Muscle of back (tissue), 13 donors: ENCODE measurements at places on chromosomes 16 and 17.

- peak; percentile 93 for DNase-seq
These were observed 4.8 kb upstream of the ARL4D start for GRCh38 chr17:43393944-43394482.

- DNase-seq: peak; percentile 71
These were observed 13.2 kb upstream of the AURKB start for GRCh38 chr17:8223356-8224126.

DNA sequence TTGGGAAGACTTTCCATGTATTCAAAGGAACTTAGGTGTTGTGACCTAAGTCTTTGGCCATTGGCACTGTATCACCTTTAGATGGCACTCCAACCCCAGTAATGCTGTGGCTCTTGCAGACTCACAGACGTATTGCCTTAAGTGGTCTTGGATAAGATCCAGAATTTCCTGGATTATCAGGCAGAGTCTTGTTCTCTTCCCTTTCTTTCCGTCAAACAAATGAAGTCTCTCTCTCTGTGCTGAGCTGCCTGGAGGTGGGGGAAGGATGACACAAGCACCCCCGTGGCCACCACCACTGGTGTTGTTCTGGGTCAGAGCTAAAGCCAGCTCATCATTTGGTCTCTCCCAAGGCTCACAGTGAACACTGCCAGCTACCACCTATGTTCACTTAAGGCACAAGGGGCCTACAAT is 789.9 kb upstream of the KIF2B start:
- DNase-seq: peak; percentile 34

GRCh38 chr17:62965174-62965685 is 805 bp upstream of the TANC2 start:
- DNase-seq: no peak

GRCh38 chr17:45223539-45224528 is 2.1 kb downstream of the FMNL1 start:
- no peak for DNase-seq

DNA sequence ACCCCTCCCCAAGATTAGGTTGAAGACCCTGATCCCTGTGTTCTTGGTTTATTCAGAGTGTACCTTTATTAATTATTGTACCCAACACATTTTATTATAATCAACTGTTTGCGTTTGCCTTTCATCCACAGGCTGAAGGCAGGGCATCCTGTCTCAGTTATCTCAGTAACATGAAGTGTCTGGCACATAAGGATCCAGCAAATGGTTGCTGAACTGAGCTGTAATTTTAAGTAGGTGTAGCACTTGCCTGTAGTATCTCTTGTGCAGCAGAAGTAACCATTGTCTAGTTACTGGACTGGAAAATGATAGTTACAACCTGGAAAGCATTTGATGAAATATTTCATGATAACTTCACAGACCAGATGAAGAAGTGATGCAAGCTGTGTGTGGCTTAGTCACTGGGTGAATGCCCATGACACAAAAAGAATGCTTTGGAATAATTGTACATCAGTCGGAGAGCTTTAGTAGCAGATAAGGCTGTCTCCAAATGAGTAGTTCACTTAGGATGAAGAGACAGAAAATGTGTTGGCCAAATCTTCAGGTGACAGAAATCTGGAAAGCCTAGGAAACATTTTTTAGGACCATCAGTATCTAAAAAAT is 56.6 kb downstream of the ESRP2 start:
- DNase-seq: no peak

DNA sequence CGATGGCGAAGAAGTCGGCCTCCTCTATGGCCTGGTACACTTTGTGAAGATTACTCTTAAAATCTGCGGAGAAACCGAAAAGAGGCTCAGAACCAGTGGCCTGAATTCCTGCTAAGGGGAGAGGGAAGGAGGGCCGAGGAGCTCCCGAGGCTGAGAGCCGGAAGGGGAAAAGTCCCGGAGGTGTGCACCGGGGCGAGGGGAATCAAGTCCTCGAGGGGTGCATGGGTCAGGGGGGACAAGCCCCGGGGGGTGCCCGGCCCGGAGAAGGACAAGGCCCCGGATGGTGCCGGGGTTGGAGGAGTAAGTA is 495 bp downstream of the PARN start:
- no peak for DNase-seq

DNA sequence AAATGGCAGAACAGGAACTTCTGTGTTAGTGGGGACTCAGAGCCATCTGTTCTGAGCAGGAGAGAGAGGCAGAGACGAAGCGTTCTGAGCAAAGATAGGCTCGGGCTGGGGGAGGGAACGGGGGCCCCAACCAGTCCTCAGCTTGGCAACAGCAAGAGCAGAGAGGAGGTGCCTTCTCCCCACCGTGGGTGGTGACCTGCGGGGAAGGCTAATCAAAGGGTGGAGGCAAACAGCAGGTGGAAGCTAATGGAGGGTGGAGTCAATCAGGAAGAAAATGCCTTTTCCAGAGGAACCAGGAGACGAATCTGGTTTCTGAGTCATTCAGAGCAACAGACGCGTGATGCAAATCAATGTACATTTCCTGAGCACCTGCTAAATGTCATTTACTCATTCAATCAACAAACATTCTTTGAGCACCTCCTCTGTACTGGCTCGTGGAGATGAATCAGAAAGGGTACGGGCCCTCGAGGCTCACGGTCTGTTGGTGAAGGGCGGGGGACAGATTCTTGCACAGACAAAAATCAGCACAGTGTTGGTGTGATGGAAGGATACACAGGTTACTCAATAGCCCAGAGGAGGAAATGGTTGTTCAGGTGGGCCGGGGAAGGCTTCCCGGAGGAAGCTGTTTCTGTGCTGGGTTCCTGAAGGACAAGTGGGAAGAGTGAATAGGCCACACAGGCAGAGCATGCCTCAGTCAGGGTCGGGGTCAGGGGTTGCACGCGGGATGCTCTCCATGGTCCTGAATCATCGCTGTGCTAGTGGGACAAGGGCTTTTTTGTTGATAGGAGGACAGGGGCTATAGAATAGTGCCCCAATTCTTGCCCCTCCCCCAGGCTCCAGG is 5.7 kb upstream of the SPNS2 start:
- DNase-seq: peak; percentile 72

DNA sequence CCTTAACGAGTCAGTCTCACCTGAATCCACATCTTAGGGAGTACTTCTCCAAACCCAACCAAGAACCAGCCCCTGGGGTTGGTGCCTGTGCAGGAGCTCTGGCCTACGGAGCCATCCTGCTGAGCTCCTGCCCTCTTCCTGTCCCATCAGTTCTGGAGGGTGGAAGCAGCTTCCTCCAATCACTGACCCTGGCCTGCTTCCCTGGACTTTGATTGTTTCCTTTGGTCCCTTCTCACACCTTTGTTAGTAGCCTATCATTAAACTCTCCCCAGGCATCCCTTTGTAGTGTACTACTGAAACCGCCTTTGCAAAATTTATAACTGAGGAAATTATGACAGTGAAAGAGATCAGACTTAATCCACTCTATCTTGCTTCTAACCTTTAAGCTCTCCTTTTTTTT is 21.1 kb upstream of the C16orf87 start:
- DNase-seq: no peak

DNA sequence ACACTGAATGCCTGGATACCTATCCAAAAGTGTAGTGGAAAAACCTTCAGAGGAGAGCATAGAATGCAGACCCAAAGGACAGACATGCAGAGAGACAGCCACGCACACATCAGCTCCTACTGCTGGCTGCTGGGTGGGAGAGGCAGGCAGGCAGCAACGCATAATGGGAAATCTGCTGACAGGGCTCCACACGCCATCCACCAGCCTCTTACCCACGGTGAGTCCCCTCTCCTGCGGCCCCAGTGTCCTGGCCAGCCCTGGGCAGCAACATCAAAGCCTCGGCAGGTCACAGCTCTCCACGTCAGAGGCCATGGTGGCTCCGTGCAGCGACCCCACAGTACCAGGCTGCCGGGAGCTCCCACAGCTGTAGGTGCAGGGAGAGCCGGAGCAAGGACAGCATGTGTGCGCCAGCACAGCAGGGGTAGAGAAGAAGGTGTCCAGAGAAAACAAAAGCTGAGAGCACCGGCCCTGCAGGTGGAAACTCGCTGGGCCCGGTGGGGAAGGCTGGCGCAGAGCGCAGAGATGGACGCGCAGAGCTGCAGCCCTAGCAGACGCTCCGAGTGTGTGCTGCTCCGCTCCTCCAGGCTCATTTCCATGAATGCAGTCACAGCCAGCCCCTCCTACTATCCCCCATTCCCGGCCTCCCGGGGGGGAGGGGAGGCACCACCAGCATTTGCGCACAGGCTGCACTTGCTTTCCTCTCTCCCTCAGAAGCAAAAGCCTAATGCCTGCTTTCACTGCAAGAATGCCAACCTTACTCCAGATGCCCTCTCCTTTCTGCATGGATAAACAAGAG is 58.9 kb downstream of the CYTH1 start:
- DNase-seq: peak; percentile 94

GRCh38 chr16:49350265-49351095 is 23.1 kb upstream of the C16orf78 start:
- peak; percentile 54 for DNase-seq

DNA sequence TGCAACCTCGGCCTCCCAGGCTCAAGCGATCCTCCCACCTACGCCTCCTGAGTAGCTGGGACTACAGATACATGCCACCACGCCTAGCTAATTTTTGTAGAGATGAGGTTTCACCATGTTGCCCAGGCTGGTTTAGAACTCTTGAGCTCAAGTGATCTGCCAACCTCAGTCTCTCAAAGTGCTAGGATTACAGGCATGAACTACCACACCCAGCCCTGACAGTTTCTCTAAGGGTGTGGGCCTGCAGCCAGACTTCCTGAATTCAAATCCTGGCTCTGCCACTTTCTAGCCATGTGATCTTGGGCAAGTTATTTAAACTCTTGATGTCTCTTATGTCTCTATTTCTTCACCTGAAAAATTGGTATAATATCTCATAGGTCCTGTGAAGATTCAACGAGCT is 5.6 kb downstream of the CUEDC1 start:
- no peak for DNase-seq

- no peak for DNase-seq
These were observed 210.0 kb downstream of the TMEM114 start for GRCh38 chr16:8380311-8380710.

DNA sequence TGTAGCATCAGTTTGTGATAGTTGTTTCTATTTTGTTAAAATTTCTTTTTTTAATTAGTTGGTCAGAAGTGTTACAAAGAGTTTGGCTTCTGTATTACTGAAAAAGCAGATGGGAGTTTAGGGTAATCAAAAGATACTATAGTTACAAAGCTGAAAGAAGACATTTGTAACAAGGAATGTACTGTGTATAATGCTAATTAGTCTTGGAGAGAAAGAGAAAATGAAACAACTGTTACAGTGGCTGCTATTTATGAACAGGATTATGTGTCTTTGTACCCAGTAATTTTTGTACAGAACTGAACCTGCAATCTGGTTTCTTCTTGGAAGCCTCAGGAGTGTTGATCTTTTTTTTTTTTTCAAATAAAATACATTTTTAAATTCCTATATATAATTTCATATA is 14.3 kb downstream of the GDPD1 start:
- no peak for DNase-seq

GRCh38 chr17:15354256-15354655 is 12.9 kb upstream of the TEKT3 start:
- no peak for DNase-seq

DNA sequence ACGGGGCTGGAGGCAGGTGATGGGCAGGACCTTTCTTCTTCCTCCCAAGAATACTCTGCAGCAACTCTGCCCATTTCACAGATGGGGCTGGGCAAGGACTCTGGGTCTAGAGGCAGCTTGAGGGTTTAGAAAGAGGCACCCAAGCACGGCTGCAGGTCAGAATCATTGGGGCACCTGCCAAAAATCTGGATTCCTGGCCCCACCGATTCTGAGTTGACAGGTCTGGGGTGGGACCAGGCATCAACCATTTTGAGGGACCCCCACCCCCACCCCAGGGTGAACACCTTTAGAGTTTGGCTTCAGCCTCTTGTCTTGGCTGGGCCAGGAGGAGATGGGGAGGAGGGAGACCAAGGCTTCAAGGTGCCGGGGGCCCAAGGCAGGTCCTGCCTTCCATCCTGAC is 5.3 kb downstream of the SPPL2C start:
- DNase-seq: no peak

- DNase-seq: no peak
These were observed 1.7 kb upstream of the NPB start for GRCh38 chr17:81900181-81900820.

DNA sequence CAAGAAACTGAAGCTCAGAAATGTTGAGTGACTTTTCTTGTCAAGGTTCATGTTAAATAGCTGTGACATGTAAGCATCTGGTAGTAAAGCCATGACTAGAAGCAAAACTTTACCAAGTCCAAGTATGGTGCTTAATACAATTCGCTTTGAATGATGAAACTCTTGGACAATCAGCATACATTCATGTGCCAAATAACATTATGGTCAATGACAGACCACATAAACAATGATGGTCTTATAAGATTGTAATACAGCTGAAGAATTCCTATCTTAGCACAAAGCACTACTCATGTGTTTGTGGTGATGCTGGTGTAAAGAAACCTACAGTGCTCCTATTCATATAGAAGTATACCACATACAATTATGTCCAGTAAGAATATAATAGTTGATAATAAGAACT is 97.1 kb upstream of the RPRML start:
- DNase-seq: no peak

DNA sequence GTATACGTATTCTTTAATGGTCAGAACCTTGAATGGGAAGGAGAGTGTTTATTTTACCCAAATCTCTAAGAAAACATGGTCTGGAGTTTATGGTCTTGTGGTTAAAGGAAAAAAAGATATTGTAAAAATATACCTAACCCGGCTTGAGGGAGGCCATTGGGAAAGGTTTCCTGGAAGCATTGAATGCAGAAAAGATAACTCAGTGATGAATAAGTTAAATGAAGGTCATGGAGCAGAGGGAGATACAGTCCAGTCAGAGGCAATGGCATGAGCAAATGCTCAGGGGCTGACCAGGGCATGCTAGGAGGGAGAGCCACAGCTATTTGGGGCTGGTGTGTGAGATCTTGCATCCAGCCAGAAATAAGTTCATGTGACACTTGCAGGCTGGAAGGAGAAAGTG is 430.4 kb upstream of the CDH5 start:
- DNase-seq: no peak

DNA sequence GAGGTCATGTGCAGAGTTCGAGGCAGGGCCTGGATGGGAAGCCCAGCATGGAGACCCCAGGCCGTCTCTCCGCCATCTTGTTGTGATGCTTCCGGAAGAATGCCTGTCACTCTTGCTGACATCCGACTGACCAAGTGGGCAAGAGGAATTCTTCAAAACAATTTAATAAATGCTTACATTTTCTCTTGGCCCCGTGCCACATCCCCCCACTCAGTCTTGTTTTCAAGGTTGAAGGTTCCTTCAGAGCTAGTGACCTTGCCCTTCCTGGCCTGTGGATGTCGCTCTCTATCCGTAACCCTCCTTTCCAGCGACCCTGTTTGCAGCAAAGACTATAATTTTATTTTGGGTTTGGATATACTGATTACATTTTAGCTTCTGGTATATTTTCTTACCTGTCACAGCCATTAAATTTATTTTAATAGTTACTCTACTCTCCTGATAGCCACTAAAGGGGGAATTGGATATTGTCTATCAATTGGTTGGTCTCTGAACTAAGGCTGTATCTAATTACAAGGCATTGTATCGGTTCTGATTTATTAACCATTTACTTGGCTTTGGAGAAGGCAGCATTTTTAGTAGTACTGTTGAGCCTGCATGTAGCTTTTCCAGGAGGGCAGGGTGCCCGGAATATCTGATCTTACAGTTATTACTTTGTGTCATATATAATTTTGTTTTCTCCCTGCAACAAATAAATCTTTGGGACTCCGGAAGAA is 264.5 kb downstream of the WWOX start:
- no peak for DNase-seq

- DNase-seq: no peak
These were observed 533.7 kb downstream of the HAPSTR1 start for GRCh38 chr16:9625122-9625521.

- peak; percentile 71 for DNase-seq
These were observed 179.6 kb upstream of the TNRC6C start for GRCh38 chr17:77778636-77779489.

GRCh38 chr16:79668502-79668901 is 68.0 kb upstream of the MAF start:
- no peak for DNase-seq
